H54 (cell line): ENCODE measurements at places on chromosomes 5 and 9.

DNA sequence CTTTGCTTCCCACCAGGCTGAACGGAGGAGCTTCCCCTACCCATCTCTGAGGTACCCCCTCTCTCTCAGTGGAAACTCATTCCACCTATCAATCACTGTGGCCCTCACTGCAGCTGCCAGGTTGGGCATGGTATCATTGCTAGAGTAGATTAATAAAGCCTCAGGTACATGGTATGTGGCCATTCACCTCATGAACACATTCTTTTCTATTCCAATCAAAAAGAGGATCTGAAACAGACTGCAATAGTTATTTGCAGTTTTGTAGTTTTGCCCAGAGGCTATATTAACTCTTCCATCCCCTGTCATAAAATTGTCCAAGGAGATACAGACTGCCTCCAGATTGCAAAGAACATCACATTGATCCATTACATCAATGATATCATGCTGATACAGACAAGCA, 85.8 kb upstream of the MVB12B start:
- no peak for DNase-seq

DNA sequence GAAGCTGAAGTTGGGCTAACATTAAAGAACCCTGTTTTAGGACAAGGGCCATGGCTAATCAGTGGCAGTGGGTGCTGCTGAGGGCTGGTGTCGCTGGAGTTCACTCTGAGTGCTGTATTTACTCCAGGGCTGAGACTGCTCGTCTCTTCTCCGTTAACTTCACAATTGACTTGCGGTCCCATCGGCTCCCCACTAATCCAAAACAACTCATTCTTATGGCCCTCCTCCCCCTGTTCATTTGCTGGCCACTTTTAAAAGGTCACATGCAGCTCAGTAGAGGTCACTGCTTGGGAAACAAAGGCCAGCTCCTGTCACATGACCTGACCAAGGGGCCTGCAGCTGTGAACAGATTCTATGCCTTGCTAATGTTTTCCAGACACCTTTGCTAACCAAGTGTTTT, 38.4 kb downstream of the PTCH1 start:
- DNase-seq = no peak

DNA sequence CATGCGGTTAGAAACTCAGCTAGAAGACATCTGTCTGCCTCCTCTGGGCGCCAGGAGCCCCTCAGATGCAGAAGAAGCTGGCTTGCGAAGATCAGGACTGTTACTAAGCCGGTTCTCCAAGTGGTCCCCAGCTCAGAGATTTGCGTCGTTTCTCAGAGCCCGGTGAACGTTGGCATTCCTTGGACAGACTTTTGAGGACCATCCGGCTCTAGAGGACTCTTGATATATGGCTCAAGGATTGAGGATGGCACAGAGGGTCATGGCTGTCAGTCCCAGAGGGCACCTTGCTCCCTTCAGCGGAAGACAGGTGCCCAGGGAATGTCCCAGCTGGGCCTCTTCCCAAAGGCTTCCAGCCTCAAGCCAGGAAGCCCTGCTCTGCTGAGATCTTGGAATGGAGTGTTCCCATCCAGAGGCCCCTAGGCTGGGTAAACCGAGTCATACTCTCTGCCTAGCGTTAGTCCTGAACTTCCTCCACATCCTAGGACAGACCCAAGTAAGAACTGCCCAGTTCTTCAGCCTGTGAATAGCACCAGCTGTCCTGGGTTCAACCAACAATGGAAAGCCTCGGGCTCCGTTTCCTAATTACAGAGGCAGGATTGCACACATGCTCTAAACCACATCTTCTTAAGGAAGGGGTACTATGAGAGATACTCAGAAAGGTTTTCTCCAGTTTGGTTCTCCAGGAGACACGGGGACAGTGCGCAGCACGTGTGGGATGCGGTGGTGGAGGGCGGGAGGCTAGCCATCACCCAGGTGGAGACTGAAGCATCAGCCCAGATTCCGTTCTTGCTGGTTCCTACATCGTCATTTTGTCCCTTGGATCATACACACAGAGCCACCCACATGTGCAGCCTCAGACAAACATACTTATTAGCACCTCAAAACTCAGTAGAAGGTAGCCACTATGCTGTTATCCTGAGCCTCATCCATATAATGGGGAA, 51.4 kb downstream of the ZNF354C start:
- DNase-seq = no peak

DNA sequence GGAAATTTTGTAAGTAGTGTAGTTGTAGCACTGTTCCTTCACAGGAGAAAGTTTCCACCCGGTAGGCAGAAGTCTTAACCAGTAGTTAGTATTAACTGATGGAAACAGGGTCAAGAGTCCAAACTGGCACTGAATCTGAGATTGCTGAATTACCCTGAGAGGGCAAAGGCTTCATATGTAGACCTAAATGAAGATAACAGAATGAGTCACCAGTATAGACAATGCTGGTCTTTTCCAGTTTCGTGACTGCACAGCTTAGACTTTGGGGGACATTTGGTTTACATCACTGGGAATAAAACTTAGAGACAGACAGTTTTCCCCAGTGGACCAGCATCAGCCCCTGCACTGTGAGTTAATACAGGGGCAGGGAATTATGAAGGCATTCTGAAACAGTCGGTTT, 60.5 kb downstream of the PCSK5 start:
- DNase-seq = no peak

- no peak for DNase-seq
Measured at GRCh38 chr9:5455181-5455580, 4.8 kb downstream of the CD274 start.

- DNase-seq = no peak
Measured at GRCh38 chr5:18607570-18607969, 973.3 kb downstream of the TAF11L14 start.

DNA sequence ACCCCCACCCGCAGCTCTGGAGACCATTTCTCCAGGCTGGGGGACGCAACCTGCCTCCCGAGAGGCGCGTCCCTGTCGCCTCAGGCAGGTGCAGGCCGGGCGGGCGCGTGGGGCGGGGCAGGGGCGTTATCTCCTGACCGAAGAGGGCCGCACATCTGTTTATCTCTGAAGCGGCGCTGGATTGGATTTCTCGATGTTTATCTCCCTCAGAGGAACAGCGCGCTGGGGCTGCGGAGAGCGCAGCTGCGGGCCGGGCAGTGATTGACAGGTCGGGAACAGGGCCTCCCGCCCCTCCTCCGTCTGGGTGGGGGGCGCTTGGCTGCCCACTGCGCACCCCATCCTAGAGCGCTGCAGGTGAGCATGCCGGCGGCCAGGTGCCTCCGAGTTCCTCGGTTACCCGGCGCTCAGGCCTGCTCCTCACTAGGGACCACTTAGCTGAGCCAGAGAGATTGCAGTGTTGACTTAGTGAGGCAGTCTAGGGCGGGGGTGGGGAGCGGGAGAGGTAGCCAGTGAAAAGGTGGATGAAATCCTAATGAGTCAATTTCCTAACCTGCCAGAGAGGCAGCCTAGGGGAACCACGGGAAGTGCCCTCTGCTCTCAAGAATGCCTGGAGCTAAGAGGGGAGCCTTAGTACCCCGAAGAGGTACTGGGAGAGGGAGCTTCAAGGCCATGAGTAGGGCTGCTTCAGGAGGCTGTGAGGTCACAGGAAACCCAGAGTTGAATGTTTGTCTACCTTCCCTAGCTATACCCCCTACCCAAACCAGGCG, 39.6 kb upstream of the TIFAB start:
- DNase-seq = no peak

DNA sequence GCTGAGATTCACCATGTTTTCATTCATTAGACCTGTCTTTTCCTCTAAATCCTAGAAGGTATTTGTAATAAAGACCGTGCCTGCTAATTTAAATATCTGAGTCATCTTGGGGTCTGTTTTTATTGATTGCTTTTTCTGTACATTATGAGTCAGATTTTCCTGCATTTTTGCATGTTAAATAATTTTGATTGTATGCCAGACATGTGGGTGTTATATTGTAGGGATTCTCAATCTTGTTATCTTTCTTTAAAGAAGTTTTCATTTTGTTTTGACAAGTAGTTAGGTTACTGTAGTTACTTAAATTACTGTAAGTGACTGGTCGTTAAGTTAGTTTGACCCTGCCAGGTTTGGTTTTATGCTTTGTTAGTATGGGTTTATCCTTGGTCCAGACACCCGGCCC, 35.1 kb downstream of the EXOSC2 start:
- DNase-seq = no peak

- DNase-seq = no peak
Measured at GRCh38 chr9:129513282-129513681, 107.6 kb downstream of the C9orf50 start.

- DNase-seq = no peak
Measured at GRCh38 chr5:56676091-56676768, 139.1 kb upstream of the MAP3K1 start.

DNA sequence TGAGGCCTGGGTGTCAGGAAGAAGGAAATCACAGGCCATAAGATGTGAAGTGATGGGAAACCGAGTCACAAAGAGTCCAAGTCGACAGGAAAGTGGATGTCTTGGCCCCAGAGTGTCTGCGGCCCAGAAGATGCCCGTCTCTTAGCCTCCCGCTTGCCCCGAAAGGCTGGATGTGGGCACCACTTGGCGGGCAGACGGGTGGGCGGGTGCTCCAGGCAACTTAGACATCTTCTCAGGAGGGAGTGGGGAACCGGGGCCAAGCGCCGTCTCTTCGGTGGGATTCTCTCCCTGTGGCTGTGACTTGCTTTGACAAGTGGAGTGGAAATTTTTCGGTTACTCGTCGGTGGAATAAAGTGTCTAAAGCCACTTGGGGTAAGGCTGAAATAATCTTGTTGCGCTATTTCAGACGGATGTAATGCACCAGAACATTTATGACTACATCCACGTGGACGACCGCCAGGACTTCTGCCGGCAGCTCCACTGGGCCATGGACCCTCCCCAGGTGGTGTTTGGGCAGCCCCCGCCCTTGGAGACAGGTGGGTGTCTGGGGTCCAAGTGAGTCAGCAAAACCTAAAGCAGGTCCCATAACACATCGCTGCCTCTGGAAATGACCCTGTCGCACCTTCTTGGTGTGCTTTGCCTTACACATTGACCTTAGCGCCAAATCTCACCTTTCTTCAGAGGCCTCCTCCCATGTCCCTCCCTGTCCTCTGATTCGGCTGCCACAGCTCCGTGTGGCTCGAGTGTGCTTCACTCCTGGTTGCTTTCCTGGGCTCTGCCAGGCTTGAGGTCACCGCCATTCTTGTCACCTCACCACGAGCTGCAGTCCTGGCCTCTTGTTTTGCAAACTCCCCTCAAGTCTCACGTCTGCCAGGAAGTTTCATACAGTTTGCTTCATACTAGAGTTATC, 20.4 kb upstream of the EXOC3 start:
- no peak for DNase-seq

DNA sequence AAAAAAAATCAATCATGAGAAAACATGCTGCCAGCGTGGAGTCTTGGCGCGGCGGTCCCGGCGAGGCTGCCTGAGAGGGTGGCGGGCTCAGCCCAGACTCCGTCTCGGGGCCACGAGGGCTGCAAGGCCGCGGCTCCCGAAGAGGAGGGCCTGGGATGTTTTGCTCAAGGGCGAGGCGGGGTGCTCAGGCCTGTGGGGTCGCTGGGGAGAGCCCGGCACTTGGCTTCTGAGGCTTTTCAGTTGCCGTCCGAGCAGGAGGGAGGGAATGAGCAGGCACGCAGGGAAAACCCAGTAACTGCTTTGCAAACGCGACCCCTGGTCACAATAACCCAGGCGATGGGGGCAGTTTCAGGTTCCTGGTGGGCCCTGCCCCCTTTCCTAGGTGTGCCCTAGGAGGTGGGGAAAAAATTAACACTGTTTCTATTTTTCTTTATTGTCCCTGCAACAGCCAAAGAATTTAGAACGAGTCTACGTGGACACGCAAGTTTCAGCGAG, 3.2 kb upstream of the IRX2 start:
- DNase-seq = no peak

- DNase-seq = peak; percentile 7
Measured at GRCh38 chr5:125484272-125484741, 737.9 kb upstream of the ZNF608 start.

DNA sequence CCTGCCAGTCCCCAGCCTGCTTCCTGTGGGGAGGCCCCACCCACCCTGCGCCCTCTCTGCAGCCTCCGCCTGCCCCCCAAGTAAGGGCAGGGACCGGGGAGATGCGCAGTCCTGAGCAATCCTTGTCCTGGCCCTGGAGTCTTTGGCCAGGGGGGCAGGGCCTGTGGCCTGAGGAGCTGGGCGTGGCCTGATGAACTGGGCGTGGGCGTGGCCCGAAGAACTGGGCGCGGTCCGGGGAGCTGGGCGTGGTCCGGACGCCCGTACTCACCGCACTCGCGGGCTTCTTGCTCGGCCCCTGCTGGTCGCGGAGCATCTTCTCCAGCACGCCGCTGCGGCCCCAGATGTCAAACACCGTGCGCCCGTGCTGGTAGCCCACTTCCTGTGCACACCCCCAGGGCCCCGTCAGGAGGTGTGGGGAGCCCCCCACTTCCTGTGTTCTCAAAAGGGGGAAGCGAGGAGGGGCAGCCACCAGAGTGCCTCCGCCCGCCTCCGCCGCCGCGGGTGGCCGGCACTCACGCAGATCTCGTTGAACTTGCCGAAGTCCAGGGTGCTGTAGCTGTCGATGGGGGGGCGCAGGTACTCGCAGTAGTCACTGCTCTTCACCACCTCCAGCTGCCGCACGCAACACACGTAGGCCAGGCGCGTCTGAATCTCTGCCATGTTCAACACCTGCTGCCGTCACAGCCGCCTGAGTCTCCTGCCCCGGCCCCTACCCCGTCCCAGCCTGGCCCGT, 2.7 kb upstream of the NSMF start:
- no peak for DNase-seq
